Amygdala (tissue), 56 donors: ENCODE measurements at places on chromosomes 3 and 15.

DNA sequence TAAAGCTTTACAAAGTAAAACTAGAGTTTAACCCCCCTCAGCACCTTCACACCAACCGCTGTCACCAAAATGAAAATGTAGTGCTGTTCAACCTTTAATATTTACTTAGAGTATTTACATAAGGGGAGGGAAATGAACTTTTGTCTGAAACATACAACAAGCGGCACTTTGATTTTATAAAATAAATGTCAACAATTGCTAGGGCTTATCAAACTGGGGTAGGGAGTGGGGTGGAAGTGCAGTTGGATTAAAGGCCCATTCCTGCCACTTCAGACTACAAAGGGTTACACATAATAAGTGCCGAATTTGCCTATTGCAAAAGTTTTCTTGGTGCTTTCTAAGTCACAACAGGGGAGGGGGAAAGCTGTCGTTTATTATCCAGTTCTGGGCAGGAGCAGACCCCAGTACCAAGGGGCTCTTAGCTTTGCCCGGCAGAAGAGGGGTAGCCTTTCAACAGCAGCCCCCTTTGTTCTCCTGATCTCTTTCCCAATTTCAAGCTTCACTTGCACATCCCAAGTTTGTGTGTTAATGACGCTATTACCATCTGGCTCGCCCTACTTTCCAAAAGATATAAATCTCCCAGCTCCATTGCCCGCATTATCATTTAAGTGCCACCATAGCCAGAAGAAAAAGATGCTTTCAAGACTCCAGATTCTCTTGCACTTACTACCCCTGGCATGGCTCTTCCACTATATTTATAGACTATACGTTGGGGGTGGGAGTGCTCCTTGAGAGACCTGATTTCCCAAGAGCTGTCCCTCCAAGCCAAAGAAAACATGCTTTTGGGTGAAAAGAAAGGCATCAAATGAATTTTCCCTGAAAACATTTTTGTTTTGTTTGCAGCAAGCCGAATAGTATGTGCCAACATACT lies 17.0 kb downstream of the SOX2 start:
- DNase-seq, result no peak

GRCh38 chr3:111103807-111104206 lies 32.2 kb downstream of the NECTIN3 start:
- DNase-seq, result no peak

DNA sequence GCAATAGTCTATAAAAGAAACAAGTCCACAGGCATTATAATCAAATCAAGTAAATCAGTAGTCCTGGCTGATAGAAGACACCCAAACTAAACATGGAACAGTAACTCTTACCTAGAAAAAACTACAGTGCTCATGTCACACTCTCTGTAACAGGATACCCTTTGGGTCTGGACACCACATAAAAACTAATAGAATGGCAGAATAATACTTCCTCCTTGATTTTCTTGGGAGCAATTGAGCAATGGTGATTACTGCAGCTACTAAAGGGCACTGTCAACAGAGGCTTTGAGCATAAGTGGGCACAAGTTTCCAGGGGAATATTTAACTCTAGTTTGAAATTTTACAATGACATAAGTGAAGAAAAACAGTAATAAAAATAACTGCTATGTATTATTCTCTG lies 59.5 kb downstream of the GLB1 start:
- DNase-seq, result no peak

DNA sequence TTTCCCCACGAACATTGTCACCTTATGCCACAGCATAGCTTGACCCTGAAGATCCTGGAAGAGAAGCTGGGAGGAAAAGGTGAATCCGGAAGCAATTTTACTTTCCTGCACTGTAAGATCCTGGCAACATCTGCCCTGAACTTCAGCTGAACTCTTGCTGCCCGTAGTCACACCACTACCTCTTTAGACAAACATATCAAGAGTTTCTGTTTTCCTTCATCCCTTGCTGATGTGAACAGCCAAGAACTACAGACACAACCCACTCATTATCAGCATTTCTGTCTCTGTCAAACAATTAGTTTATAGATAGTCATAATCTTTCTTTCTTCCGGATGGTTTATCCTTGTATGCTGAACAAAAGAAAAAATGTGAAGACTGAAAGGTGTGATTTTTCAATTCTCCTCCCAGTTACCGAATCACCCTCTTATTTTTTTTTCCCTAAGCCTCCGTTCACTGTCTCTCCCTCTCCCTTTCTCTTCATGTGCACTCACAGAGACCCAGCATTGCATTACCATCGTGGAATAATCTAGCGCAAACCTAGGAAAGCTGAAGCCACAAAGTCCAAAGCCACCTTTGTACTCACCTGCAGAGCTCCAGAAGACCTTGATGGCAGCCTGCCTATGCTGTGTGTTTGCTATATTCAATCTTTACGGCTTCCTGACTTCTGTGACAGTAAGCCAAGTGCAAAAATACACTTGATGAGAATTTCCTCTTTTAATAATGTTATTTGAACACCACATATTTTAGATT lies 229.2 kb downstream of the CDIN1 start:
- DNase-seq, result no peak

DNA sequence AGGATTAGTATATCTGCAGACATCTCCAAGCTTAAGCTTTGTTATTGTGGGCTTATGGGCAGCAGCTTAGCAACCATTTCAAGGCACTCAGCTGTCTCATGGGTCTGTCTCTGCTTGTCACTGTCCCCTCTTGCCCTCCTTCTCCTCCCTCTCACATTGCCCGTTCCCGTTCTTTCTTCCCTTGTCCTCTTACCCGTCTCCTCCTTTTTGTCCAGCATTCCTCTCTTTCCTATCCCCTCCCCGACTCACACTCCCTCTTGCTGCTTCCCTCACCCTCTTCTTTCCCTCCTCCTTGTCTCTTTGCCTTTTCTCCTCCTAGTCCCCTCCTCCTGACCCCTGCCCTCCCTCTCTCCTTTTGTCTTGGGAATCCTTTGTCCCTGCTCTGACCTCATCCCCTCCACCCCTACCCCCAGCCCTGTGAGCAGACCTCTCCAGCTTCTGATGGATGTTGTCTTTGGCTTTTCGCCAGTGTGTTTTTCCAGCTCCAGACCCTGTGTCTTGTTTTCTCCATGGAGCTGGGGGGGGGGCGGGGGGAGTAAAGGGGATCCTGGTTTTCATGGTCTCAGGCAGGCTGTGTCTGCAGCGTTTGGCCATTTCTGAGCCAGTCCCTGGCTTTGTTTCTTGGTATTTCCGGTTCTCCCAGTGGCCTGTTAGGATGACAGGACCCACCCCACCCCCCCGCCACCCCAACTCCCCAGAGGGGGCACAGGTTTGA lies 47.9 kb upstream of the TRAK1 start:
- no peak for DNase-seq

GRCh38 chr3:14489641-14490040 lies 50.5 kb downstream of the GRIP2 start:
- no peak for DNase-seq

DNA sequence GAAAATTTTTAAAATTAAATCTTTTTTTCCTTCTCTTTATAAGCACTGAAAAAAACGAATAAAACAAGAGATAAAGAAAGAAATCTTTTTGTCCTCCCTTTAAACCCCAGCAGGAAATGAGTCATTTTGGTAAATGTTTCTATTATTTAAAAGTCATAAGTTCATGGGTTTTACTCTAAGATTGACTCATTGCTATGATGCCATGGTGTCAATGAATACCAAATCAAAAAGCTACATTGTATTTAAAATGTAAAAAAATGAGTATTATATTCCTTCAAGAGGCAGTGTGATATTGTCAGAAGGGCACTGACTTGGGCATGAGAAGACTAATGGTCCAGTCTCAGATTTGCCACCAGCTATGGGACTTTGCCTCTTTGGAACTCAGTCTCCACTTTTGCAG lies 303.4 kb upstream of the DNAJC19 start:
- DNase-seq, result no peak

DNA sequence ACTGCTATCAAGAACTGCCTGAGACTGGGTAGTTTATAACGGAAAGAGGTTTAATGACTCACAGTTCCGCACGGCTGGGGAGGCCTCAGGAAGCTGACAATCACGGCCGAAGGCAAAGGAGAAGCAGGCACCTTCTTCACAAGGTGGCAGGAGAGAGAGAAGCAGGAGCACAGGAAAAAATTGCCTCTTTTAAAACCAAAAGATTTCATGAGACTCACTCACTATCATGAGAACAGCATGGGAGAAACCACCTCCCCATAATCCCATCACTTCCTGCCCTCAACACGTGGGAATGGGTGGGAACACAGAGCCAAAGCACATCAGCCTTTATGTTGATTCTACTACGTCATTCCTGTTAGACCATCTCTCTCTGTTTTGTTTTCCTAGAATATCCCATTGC lies 650.9 kb upstream of the SEMA6D start:
- no peak for DNase-seq
